ENCODE measurements at places on chromosomes 1 and 21.

DNA sequence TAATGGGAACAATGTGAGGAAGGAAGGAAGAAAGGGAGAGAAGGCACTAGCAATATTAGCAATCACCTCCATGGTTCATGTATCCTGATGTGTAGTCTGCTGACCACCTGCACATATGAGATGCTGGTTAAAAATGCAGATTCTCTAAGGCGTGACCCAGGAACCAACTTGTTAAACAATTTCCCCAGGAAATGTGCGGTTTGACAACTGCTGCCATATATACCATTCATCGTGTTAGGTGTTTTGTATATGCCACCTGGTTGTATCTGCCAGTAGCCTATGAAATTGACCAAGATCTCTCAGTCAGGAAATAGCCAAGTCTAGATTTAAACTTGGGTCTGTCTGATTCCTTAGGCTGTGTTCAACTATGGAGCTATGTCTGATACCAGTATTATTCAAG lies 4.1 kb downstream of the SEMA4A start:
- DNase-seq: peak; percentile 19

GRCh38 chr21:42560517-42561179 lies 47.0 kb downstream of the SLC37A1 start:
- DNase-seq: no peak

DNA sequence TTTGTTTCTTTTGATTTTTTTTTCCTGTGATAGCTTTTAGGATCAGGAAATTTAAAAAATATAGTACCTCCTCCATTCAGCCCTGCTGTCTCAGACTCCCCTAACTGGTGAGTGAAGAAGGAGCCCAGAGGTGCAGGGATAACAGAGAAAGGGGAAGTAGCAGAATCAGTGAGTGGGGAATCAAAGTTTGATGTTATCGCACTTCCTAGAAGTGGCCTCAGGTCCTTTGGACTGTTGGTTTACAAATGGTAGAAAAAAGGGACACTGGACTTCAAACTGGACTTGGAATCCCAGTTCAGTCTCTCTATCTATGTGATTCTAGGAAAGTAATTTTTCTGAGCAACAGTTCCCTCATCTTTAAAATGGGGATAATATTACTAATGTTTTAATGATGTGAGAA lies 99.5 kb downstream of the FGGY start:
- DNase-seq: no peak

DNA sequence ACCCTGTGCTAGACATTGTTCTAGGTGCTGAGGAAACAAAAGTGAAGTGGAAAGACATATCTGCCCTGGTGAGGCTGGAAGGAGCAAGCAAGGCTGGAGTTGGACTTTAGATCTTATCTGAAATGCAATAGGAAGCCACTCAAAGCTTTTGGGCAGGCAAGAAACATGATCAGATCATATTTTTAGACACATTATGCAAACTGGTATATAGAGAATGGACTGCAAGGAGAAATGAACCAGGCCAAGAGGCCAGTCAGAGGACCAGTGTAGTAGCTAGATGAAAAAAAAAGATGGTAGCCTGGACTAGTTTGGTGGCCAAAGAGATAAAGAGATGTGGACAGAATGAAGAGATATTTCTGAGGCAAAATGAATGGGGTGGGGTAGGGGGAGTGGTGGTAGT lies 46.3 kb downstream of the CCN1 start:
- DNase-seq: no peak

- DNase-seq: no peak
Measured at GRCh38 chr1:28740118-28740517, 3.4 kb downstream of the YTHDF2 start.

GRCh38 chr1:43659212-43660166 lies 9.5 kb downstream of the KDM4A start:
- DNase-seq: no peak

Measured in CD4-positive, alpha-beta T cell treated with Interleukin-10 for 1 hour (primary cell).